ENCODE measurements at places on chromosomes 5 and 9. TPM values are rescaled to one million over a fixed set of nuclear protein-coding genes. Genes with fewer than 3 reads are reported as not detected.

- DNase-seq: no peak
Measured at GRCh38 chr5:134792286-134792685, 33.7 kb downstream of the DDX46 start.

The CCL21 gene
- total RNA-seq: not detected

- DNase-seq: no peak
Measured at GRCh38 chr9:4742246-4742645, 1.2 kb upstream of the AK3 start.

GRCh38 chr9:126151031-126151685 is 175.5 kb upstream of the MVB12B start:
- DNase-seq: no peak

GRCh38 chr9:81609782-81610739 is 79.3 kb downstream of the TLE1 start:
- DNase-seq: peak; percentile 77

GRCh38 chr5:179263391-179264052 is 81.7 kb downstream of the ADAMTS2 start:
- no peak for DNase-seq

DNA sequence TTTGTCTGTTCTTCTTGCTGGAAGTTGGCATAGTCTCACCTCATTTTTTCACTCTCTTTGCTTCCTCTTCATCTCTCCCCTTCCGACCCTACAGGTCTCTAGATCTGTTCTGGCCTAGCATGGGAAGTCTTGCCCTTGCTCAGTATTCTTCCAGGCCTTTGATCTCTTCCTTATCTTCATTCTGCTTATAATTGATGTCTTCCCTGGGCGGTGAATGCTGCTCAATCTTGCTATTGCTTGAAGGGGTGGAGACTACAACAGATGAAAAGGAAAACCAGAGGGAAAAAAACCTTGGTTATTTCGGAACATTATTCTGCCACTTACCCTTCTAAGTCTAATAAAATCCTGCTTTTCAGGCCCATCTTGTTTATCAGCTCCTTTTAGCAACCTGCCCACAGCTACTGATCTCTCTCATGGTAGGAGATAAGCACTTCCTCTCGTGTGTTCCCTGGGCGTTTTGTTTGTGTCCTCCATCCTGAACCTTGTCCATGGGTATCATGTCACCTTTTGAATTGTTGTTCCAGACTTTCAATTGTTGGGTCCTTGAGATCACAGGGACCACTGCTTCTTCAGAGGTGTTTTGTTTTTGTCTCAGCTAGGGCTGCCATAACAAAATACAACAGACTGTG is 375.6 kb downstream of the ADGRV1 start:
- no peak for DNase-seq

The PCDHB16 gene
- total RNA-seq: 2.1 TPM

DNA sequence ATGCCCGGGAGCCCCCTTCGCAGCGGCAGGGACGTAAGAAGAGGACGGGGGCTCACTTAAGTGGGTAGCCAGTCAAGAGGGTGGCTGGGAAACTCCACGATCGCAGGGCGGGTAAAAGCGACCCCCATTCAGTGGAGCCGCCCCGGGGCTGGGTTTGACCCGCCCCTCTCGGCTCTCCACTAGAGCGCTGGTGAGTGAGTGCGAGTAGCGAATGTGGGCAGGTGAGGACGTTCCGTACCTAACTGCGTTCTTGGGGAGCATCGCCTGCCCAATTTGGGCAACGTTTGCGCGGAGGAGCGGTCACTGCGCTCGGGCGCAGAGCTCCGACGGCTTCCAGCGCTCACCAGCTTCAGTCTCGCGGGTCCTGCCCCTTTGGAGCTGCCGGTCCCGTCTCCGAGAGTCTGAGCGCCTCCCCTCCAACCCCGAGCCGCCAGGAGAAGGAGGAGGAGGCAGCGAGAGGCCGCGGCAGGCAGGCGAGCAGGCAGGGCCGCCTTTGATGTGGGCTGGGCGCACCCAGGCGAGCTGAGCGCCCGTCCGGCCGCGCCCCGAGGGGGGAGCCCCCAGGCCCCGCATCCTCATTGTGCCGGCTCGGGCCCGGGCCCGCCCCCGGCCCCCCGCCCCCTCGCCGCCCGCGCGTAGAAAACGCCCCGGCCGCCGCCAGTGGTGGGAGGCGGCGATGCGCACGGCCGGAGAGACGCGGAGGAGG is at the start of gene FGF18:
Gene FGF18, plus strand, starts transcription at position 666 of the 706 bp plus-strand sequence. CDS start 553 bp downstream, outside the sequence.
- no peak for DNase-seq

GRCh38 chr9:135227641-135228251 is 140.3 kb downstream of the OLFM1 start:
- DNase-seq: no peak

GRCh38 chr5:22495016-22495720 is 358.0 kb downstream of the CDH12 start:
- no peak for DNase-seq

The NEUROG1 gene
- total RNA-seq: not detected

The PCDHGA5 gene
- total RNA-seq: 1.8 TPM

DNA sequence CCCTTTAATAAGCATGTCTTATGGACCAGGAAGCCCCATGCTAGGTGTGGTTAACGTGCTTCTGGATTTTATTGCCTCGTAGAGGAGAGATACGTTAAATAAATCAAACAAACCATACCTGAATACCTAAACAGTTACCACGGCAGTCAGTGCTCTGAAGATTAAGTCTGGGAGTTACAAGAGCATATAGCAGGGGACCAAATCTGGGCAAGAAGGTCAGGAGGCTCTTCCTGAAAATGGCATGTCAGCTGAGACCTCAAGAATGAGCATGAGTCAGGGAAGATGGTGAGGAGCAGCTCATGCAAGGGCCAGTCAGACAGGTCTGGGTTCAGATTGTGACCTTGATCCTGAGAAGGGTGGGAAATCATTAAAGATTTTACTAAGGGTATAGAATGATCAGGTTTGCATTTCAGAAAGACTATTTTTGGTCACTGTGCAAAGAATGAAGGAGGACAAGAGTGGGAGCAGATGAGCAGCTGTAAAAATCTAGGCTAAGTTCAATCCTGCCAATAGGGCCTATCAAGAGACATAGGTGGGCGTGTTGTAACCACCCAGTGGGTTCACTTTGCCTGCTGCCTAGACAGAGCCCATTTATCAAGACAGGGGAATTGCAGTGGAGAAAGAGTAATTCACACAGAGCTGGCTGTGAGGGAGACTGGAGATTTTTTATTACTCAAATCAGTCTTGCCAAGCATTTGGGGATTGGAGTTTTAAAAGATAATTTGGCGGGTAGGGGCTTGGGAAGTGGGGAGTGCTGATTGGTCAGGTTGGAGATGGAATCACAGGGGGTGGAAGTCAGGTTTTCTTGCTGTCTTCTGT is 4.8 kb upstream of the ZNF366 start:
- DNase-seq: peak; percentile 78

DNA sequence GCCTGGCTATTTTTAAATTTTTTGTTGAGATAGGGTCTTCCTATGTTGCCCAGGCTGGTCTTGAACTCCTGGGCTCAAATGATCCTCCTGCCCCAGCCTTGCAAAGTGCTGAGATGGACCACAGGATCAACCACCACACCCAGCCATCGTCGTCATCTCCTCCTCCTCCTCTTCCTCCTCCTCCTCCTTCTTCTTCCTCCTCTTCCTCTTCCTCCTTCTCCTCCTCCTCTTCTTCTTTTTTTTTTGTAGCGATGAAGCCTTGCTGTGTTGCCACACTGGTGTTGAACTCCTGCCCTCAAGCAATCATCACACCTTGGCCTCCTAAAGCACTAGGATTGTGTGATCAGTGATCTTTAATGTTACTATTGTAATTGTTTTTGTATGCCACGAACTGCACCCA is 49.4 kb upstream of the ERBIN start:
- no peak for DNase-seq

- DNase-seq: no peak
Measured at GRCh38 chr5:137215261-137215660, 283.9 kb downstream of the SPOCK1 start.

The PLPP7 gene
- 11.4 TPM for total RNA-seq

The JMY gene
- 3.4 TPM for total RNA-seq

GRCh38 chr5:149254506-149254905 is 17.2 kb upstream of the AFAP1L1 start:
- no peak for DNase-seq

DNA sequence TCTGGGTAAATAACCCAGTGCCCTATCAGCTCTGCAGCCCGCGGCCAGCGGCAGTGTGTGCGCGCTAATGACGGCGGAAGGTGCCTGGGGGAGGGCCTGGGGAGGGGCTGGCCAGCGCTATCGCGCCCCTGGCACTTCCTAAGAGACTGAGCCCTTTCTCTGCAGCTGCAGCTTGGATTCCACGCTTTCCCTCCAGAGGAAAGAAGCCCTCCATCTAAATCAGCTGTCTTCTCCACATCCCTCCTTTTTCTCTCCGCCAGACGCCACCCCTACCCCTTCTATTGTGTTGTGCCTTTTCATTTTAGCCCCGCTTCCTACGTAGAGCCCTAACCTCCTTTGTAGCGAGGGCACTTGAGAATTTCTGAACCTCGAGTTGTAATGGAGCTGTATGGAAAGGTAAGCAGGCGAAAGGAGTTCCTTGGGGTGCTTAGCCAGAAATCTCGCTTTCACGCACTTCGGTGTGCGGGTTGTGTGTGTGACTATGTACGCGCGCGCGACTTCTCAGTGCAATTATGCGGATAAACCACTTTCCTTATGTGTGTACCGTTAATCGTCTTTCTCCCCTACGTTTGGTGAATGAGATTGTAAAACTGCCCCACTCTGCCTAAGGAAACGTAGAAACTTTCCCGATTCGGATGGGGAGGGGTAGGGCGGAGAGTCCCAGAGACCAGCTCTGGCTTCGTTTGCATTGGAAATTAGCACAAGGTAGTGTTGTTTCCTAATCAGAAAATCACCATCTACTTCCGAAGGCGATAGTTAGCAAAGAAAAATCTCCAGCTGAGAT is 664 bp upstream of the RAB3C start:
- DNase-seq: no peak

DNA sequence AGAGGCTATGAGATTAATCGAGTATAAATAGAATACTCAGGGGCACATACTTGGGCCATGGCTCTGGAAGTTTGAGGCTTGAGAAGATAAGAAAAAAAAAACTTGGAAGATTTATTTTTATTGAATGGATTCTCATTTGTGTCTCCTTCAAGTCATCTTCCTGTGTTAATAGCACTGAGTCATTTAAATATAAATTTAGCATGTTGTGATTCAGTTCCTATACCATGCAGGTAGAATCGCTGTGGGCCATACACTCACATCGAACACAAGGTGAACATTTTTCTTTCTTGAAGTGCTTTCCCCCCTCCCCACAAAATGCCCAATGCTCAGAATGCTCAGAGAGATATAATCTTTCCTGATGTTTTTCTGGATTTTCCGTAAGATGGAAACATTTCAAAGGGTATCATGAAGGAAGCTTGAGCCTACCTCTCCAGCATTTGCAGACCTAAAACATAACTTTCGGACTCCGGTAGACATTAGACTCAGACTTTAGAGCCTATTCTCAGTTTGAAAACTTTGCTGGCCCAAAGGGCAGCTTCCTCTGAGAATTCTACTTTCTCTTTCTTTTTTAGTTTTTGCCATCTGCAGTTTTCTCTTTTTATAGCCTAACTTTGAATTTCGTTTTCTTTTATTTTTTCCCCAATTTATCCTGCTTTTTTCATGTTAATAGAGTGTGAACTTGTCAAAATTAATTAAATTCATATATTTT is 737.6 kb upstream of the NUDT12 start:
- DNase-seq: no peak

The PIP5KL1 gene
- total RNA-seq: 0.24 TPM

- no peak for DNase-seq
Measured at GRCh38 chr5:62284946-62285891, 20.8 kb upstream of the KIF2A start.

The FBLL1 gene
- 1.7 TPM for total RNA-seq

DNA sequence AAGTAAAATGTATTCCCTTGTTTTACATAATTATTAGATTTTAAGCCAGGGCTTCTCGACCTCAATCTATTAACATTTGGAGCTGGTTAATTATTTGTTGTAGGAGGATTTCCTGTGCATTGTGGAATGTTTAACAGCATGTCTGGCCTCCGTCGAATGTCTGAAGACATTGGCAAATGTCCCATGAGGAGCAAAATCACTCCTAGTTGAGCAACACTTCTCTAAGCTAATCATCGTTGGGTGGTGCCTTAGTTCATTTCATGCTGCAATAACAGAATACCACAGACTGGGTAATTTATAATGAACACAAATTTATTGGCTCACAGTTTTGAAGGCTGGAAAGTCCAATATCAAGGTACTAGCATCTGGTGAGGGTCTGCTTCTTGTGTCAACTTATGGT is 13.4 kb upstream of the VPS13A start:
- no peak for DNase-seq

GRCh38 chr9:133057006-133057405 is 4.8 kb upstream of the CEL start:
- no peak for DNase-seq

DNA sequence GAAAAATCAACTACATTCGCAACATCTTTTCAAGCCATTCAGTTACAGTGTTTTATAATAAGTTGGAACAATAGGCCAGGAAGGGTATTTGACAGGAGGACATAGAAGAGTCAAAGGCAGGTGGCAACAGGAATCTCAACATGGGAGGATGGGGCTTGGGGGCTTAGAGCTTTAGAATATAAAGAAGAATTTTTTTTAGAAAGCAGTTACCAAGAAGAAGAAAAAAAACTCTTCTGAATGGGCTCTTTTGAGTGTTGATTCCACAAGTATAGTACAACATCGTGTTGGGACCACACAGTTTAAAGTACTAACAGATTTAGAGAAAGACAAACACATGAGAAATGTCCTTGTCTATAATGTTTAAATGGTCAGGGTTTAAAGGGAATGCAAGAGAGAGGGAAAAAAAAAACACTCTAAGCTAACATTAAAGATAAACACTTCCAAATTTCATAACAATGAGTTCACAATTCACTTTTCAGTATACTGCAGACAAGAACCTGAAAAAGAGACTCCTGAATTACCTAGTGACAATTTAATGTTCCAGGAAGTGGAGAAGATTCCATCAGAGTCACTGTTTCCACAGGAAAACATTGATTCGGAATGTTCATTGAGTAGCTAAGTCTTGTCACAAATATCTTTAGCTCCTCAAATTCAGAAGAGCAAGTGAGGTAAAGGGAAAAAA is 282.3 kb downstream of the DEPDC1B start:
- no peak for DNase-seq

- DNase-seq: no peak
Measured at GRCh38 chr9:25808554-25808953, 130.3 kb upstream of the TUSC1 start.

The C1QTNF3 gene
- total RNA-seq: 0.24 TPM

DNA sequence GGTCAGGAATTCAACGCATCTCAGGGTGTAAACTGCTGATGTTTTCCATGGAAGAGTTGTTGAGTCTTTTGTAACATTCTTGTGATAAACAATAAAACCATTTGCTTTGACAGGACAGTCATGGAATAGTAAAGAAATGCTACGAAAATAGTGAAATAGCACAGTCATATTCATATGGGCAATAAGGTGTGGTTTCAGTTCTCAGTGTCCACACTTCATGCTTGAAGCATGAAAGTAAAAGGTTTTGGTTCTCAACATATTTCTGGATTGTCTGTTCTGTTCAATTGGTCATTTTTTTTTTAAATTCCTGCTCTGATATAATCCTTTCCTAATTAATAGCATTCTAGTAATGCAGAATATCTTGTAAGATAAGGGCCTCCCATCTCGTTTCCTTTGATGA is 467.6 kb upstream of the ZNF608 start:
- no peak for DNase-seq

GRCh38 chr9:128903871-128904620 is 16.7 kb upstream of the PHYHD1 start:
- DNase-seq: no peak
